ENCODE measurements at places on chromosomes 7 and 10. TPM values are rescaled to one million over a fixed set of nuclear protein-coding genes. Genes with fewer than 3 reads are reported as not detected.

SPAM1 gene
- not detected for total RNA-seq

PNLIPRP3 gene
- not detected for total RNA-seq

CYP3A5 gene
- 1.9 TPM for total RNA-seq

LMBR1 gene
- total RNA-seq, result 60.4 TPM

TRPV5 gene
- total RNA-seq, result not detected

LRRD1 gene
- total RNA-seq, result not detected

GPER1 gene
- total RNA-seq, result 7.3 TPM

SLC18A3 gene
- not detected for total RNA-seq

GRCh38 chr10:31623947-31624346 is 304.7 kb downstream of the ARHGAP12 start:
- no peak for DNase-seq

DNA sequence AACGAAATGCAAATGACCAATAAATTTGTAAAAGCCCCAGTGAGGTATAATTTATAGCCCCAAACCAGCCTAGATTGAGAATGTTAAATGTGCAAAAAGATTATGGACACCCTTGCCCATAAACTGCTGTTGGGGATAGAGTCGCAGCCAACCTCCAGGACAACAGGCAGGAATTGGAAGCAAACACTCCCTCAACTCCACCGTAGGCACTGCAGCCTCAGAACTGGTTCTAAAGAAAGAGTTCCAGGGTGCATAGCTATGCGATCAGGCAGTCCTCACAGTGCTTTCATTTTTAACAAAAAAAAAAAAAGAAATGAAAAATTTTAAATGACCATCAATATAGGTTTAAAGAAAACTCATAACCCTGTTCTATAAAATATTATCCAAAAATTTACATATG is 86.2 kb downstream of the CXCL12 start:
- no peak for DNase-seq

- DNase-seq, result no peak
Observed at GRCh38 chr10:85430991-85431390, 935.6 kb downstream of the GRID1 start.

- no peak for DNase-seq
Observed at GRCh38 chr7:142808461-142808801, 37.7 kb downstream of the PRSS2 start.

- no peak for DNase-seq
Observed at GRCh38 chr10:79176949-79177602, 108.3 kb downstream of the ZMIZ1 start.

DNA sequence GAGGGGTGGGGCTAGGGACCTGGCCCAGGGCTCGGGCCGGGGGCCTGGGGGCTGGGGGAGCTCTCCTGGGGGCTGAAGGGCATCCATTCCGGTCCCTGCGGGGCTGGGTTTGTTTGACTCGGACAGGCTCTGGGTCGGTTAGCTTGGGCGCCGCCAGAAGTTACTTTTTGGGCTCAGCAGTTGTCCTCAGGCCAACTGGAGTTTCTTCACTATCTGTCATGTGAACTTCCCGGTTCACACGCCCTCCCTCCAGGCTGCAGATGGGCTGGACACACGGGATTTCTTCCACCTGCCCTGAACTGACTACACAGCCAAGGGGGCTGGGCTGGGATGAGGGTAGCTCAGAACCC is 3.8 kb downstream of the SLC4A2 start:
- DNase-seq, result peak; percentile 62

DNA sequence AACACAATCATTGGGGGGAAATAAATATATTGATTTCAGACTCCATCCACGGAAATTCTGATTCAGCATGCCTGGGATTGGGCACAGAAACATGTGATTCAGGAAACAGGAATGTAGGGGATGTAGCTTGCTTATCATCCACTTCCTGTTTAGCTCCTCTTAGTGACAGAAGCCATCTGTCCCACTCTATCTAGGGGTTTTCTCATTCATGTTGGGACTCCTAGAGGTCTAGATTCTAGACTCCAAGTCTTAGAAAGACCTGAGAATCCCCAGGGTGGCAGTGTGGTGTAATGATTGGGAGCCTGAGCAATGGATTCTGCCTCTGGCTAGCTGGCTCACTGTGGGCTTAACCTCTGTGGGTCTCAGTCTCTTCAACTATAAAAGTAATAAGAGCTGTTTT is 67.9 kb downstream of the CDK1 start:
- peak; percentile 75 for DNase-seq

DNA sequence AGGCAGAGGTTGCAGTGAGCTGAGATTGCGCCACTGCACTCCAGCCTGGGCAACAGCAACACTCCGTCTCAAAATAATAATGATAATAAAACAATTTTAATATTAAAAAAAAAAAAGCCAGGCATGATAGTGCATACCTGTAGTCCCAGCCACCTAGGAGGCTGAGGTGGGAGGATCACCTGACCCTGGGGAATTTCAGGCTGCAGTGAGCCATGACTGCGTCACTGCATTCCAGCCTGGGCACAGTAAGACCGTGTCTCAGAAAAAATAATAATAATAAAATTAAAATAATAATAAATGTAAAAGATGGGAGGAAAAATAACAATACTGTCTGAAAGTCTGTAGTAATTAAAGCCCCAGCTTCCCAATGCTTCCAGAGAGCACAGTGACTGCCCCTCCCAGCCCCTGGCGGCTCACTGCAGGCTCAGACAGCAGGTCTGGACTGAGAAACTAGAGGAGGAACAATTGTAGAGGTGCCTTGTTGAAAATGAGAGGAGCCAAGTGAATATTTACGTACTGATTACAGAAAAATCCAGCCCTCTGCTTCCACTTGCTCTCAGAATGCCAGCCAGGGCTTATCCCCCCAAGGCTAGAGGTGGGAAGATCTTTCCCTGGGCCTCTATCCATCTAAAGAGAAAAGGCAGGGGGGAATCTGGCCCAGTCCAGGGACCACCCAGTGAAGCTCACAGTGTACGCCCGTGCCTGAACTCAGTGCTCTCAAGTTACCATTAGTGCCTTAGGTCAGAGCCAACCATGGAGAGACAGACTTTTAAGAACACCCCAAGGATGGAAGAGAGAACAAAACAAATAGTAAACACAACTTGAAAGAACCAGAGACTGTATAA is 112.8 kb downstream of the PARD3 start:
- DNase-seq, result no peak

GRCh38 chr10:13858709-13859108 is 271.9 kb downstream of the PRPF18 start:
- no peak for DNase-seq

GRCh38 chr7:3089493-3089892 is 45.8 kb upstream of the CARD11 start:
- DNase-seq, result peak; percentile 31

DNA sequence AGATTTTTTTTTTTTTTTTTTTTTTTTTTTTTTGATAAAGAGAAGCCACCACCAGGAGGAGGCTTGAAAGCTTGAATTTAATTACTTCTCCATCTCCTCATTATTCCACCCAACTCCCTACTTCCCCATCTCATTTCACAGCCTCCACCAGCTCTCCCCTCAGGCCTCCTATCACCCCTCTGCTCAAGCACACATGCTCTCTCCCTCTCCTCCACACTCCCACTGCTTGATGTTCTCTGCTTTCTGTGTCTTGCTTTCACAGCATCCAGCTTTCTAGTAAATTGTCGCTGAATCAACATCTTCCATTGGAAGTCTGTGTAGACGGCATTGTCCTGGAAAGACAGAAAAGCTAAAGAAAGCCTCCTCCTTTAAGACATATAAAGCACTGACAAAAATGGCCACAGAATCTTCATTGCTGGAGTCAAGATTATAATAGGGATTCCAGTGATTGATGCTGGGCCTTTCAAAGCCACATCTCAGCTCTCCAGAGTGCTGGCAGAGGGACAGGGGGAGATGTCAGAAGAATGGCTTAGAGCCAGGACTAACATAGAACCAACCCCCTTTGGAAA is 58.3 kb downstream of the DOCK4 start:
- no peak for DNase-seq

DNA sequence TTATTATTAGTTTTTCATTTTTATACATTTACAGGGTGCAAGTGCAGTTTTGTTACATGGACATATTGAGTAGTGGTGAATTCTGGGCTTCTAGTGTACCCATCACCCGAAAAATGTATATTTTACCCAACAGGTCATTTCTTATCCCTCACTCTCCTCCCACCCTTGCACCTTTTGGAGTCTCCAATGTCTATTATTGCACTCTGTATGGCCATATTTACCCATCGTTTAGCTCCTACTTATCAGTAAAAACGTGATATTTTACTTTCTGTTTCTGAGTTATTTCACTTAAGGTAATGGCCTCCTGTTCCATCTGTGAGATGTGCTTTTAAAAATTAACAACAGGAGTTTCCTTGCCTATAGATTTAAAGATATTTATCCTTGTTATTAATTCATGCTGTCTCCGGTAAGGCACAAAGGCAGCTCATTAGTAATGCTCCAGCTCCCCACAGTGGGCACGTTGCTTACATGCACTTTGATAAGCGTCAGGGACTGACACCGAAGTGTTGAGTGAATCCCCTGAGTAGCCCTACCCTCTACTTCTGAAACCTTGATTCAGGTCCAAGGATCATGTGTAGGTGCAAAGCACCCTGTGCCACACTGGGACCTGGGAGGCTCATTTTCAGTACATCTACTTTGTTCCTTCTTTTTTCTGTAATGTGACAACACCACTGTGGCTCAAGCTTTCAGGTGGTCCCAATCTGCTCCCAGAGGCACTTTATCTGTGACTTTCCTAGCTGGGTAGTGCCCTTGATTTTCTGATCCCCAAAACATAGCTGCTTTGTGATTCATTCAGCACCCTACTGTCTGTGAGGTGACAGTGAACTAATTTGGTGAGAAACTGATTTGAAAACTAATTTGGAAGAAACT is 27.3 kb downstream of the HYAL4 start:
- DNase-seq, result peak; percentile 53

DNA sequence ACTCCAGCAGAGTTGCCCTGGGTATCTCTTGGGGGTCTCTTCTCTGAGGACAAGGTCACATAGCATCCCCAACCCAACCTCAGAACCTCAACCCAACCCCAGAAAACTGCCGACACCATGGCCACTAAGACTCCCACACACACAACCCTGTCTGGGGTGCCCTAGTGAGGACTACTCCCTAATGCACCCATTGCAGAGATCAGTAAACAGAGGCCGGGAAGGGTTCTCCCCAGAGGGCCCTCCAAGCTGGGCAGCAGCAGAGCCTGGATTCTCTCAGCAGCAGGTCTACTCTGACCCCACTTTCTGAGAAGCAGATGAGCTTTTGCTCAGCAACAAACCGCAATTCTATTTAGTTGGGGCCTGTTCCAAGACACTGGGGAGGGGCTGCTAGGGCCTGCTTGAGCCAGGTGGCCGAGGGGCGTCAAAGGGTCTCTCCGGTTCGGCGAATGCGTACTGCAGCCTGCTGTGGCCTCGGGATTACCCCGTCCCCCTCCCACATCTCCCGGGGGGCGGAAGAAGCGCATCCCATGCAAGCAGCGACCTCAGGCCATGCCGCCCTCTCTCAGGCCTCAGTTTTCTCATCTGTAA is 828 bp downstream of the OGDHL start:
- DNase-seq, result no peak

DNA sequence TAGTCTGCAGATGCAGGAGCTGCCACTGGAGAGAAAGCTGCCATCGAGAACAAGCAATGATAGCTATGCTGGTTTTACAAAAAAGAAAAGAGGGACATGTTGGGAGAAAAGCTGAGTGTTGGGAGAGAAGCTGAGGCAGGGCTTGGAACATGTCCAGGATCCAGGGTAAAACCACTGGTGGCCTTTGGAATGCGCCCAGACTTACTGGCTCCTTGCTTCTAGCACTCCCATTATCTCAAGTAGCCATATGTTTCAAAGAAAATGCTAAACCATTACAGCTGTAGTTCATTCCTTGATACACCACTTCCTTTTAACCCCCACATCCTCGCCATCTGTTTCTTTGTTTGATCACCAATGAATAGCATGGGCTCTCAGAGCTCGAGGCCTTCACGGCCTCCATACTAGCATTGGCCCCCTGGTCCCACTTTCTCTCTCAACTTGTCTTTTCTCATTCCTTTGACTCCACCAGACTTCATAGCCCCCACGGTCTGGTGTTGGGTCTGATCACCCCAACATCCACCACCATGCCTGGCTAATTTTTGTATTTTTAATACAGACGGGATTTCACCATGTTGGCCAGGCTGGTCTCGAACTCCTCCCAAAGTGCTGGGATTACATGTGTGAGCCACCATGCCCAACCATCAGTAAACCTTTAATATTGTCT is 23.8 kb upstream of the PLAC9 start:
- DNase-seq, result no peak

DNA sequence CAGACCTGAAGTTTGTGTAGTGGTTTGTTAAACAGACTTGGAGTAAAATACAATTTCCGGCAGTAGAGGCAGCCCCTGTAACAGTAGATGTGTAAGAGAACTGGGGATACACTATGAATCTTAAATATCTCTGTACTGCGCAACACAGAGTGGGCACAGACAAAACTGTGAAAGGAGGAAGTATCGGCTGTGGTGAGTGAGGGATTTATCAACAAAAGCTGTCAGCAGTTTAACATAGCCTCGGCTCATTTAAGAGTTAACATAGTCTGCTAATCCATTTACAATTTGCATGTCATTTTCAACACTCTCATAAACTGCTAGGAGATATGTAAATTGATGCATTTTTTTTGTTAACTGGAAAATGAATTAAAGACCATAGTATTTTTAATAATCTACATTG is 225.2 kb downstream of the ZWINT start:
- no peak for DNase-seq

- no peak for DNase-seq
Observed at GRCh38 chr7:70696201-70696754, 435.7 kb upstream of the GALNT17 start.

DNA sequence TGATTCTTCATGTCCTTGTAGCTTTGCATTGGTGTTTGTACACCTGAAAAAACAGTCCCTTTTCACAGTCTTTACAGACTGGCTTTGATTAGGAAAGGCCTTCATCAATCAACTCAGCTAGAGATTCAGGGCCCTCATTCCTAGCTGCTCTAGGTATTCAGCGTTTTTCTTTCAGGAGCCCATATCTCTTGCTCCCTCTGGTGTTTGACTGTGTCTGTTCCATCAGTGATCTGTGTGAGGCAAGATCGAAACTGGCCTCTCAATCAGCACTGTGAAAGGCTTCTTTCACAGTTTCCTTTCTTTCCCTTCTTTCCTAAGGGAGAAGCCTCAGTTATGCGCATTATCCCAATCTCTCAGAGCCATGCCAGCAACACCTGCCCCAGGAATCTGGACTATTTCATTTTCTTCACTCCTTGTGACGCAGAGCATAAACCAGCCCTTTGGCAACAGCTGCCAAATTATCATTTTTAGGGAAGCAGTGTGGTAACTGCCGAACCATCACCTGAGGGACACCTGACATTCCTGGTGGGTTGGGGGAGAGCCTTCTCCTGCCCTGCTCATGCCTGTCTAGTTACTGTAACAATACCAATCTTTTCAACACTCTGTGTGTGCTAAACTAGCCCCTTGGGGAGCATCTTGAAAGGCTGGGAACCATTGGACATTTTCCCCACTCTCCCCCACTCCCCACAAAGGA is 75.7 kb upstream of the CCDC71L start:
- DNase-seq, result peak; percentile 71

- no peak for DNase-seq
Observed at GRCh38 chr7:155122831-155123230, 52.7 kb downstream of the HTR5A start.

DNA sequence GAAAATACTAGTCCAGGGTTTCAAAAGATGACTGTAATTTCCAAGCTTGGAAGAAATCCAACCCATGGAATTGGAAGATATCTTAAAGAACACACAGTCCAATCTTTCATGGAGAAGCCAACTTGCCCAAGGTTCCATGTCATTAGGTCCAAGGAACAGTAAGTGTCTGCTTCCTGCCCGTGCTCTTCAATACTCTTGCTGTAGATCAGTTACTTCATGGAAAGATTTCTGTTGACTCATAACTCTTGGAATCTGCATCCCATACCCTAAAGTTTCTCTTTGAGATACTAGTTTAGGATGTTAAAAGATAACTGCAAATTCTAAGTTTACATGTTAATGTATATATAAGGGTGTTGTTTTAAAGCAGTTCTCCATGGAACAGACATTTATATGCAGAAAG is 127.9 kb upstream of the SLC13A1 start:
- no peak for DNase-seq
